NCI-H2081 (cell line): ENCODE measurements at places on chromosomes 7 and 10.

DNA sequence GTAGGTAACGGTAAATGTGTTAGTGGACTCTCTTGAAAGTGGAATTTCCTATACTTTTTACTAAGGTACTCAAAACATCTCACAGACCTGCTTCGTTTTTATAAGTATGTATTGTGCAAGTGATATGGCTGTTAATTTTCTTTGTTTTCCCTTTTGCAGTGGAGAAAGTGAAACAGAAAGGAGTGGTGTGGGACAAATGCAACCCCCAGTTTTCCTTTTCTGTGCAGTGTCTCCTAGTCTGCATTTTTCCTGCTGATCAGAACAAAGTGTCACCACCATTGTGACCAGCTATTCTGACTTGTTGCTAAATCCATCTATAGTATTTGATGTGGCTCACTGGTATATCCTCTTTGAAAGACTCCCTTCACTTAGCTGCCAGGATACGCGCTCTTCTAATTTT is 410.0 kb downstream of the EXOC4 start:
- DNase-seq, result no peak

- no peak for DNase-seq
Measured at GRCh38 chr7:135486261-135486920, 23.5 kb downstream of the CNOT4 start.

DNA sequence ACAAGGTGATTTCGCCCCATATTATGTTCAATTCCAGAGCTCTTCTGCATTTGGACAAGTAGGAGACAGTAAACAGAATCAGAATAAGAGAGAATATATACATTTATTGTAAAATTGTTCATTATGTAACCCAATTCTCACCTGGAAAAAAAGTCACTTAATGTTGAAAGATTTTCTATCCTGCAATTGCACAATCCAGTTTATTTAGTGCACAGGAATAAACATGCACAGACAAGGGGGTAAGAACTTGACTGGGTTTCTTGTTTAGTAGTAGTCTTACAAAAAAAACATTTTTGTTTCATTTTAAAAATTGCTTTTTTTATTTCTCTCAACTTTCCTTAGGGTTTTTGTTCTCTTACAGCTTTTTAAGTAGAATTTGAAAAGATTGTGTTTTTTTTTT is 126.6 kb downstream of the SAMD9 start:
- DNase-seq, result no peak

DNA sequence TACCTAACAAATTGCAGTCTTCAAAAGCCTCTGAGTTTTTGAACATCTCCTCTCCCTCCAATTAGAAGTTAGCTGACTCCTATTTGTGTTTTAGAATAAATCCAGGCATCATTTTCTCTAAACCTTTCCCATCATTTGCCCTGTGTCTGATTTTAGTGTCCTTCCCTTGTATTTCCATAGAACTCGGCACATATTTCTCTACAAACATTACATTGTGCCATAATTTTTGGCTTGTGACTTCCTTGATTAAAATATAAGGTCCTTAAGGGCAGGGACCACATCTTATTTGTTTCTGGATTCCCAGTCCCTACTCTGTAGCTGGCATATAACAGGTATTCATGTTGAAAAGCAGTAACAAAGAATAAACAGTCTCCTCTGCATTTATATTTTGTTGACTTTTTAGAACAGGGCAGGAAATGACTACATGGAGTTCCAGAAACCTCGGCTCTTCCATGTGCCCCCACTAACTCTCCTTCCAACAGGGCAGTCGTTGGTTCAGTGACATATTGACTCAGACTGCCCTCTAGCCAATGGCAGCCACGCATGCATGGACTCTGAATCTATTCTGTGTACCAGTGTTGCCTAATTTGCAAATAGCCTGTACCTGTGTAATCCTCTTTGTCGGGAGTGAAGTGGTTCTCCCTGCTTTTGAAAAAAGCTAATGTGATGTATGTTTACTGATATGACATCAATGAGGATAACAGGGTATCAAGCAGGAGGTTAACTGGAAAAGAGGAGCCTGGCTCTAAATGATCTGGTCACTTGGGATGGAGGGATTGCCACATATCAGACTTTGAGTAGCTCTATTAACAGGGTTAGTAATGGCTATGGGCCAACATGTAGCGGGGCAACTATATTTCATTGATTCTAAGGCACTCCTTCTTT is 19.8 kb upstream of the CPN1 start:
- peak; percentile 1 for DNase-seq

- DNase-seq, result no peak
Measured at GRCh38 chr10:129416956-129417765, 49.9 kb upstream of the MGMT start.

GRCh38 chr10:70851597-70852475 is 36.1 kb downstream of the SGPL1 start:
- DNase-seq, result no peak

DNA sequence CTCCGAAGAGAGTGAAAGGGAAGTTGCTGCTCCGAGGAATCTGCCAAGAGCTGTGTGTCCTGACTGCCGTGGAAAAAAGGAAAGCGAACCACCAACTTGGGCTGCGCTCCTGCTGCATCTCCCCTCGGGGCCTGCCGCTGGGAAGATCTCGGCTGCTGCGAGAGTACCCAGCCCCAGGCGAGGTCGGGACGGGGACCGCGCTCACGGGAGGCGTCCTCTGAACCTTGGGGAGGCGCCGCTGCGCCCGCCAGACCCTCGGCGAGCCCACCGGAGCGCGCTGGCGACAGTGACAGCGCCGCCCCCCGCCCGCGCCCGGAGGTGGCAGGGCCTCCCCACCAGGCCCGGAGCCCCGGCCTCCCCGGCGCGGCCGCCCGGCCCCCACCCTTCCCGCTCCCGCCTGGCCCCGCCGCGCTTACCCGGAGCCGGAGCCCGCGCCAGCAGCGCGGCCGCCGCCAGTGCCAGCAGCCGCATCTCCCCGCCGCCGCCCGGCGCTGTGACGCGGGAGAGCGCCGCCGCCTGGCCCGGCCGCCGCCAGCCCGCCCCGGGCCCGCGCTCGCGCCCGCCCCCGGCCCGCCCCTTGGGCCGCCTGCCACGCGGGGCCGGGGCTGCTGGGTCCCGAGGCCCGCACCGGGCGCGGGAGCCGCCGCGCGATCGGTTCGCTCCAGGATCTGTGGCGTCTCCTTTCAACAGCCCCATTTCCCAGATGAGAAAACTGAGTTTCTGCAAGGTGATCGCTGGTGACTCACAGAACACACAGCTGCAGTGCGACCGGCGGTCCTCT is at the start of gene VSTM4:
Gene VSTM4 (minus strand): TSS at position 508 of the 781 bp plus-strand sequence. CDS start 37 bp downstream, at position 471.
- DNase-seq, result peak; percentile 14

GRCh38 chr7:16915405-16915804 is 33.6 kb upstream of the AGR3 start:
- no peak for DNase-seq

- DNase-seq, result no peak
Measured at GRCh38 chr10:37476285-37476684, 350.9 kb downstream of the ANKRD30A start.

DNA sequence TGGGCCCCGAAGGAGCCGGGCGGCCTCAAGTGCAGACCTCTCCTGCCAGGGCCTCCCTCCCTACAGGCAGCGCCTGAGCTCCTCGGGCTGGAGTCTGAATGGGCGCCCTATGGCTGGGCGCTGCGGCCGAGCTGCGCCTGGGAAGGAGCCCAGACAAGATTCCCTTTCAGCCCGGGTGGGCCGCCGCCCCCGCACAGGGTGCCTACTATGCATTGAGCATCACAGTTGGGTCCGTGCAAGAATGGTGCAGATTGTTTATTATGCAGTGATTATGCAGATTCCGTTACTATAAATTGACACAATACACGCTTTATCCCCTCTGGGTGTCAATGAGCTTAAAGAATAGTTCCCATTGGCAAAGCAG is 77.2 kb upstream of the PDGFA start:
- no peak for DNase-seq

GRCh38 chr10:88525371-88526069 is 57.6 kb downstream of the RNLS start:
- DNase-seq, result no peak

GRCh38 chr10:436013-436697 is 253.3 kb downstream of the DIP2C start:
- DNase-seq, result no peak

GRCh38 chr10:52068485-52068884 is 245.6 kb upstream of the DKK1 start:
- DNase-seq, result no peak

DNA sequence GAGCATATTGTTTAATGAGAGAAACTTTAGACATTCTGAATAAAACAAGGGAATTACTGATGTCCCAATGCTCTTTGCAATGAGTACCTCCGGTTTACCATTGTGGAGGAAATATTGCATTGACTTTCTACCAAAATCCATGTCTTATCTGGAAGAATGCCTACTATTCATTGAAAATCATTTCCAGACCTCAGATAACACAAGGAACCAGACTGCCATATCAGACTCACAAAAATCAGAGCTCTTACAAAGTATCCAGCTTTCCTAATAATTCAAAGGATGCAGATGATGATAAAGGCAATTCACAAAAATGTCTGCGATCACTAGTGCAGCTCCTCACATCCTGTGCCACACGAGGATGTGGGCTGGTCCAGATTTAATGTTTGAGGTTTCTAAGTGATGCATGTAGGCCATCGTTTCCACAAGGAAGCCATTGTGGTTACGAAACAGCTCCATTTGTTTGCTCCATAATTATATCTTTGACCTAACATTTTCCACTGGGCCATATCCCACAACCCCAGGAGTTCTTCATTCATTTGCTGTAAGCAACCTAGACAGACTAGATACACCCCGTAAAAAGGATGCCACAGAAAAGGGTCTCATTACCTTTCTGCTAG is 831.1 kb upstream of the C7orf33 start:
- DNase-seq, result peak; percentile 39

GRCh38 chr7:99392046-99392445 is 16.4 kb downstream of the PDAP1 start:
- DNase-seq, result peak; percentile 26

GRCh38 chr10:72234560-72235095 is 18.6 kb upstream of the ASCC1 start:
- DNase-seq, result peak; percentile 72

DNA sequence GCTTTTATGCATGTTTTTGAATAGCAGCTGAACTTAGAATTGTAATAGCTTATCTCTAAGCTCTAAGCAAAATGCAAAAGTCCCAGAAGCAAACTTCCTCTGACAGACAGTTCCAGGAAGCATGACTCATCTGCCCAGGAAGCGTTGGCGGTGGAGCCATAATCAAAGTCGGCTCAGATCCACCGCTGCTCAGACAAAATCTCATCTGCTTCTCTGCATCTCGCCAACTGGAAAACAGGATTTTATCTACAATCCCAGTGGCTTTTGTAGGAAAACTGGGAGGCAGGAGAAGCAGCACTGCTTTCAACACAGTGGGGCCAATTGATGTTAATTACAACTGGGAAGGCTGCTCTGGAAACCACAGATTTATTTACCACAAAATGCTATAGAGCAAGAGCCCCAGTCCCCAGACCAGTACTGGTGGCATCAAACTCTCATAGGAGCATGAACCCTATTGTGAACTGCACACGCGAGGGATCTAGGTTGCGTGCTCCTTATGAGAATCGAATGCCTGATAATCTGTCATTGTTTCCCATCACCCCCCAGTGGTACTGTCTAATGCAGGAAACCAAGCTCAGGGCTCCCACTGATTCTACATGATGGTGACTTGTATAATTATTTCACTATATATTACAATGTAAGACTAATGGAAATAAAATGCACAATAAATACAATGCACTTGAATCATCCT is 99.9 kb downstream of the CUBN start:
- DNase-seq, result no peak

GRCh38 chr10:100886521-100886920 is 26.2 kb upstream of the SLF2 start:
- DNase-seq, result no peak

DNA sequence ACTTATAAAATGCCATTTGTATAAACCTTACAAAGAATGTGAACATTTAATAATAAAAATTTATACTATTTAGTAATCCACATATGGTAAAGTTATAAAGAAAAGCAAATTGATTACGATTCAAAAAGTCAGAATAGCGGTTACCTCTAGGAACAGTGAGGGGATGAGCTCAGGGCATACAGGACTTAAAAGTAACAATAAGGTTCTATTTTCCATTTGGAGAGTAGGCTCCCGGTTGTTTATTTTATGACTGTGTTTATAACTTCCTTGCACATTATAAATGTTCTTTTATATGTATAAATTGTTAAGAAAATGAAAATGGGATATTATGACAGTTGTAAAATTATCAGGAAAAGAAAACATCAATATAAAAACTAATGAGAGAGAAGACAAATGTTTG is 135.7 kb downstream of the AVL9 start:
- no peak for DNase-seq

- DNase-seq, result no peak
Measured at GRCh38 chr7:127039541-127039940, 213.2 kb downstream of the GRM8 start.

- no peak for DNase-seq
Measured at GRCh38 chr7:116322541-116322940, 112.2 kb downstream of the TES start.

- DNase-seq, result peak; percentile 64
Measured at GRCh38 chr7:36278620-36279172, 111.0 kb upstream of the ANLN start.

GRCh38 chr10:56255298-56255697 is 105.8 kb downstream of the ZWINT start:
- no peak for DNase-seq

DNA sequence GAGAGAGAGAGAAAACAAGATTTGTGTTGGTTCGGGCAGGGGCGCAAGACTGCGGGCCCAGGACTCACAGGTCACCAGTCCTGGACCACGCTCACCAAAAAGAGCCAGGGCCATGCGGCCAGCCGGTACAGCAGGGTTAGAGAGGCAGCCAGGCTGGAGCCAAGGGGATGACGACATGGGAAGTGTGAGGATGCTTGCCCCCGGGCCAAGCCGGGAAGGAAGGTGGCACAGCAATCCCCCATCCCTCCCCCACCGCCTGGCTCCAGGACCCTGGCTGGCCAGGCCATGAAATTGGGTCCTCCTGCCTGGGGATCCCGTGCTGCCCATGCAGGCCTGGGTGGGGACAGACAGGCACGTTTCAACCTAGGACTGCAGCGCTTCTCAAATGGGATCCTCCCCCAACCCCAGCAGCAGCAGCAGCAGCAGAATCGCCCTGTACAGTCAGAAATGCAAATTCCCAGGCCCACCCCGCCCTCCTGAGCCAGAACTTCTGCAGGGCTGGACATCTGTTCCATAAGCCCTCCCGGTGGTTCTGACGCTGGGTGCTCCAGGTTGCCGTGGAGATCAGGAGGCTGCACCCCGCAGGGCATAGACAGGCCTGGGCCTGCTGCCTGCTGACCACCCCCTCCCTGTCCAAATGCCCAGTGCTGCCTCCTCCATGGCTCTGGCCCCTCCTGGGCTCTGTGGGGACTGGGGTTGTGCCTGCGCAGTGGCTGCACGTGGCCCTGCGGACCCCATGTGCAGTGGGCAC is 35.0 kb downstream of the YKT6 start:
- peak; percentile 37 for DNase-seq
